ENCODE measurements at places on chromosomes 13 and 19.

DNA sequence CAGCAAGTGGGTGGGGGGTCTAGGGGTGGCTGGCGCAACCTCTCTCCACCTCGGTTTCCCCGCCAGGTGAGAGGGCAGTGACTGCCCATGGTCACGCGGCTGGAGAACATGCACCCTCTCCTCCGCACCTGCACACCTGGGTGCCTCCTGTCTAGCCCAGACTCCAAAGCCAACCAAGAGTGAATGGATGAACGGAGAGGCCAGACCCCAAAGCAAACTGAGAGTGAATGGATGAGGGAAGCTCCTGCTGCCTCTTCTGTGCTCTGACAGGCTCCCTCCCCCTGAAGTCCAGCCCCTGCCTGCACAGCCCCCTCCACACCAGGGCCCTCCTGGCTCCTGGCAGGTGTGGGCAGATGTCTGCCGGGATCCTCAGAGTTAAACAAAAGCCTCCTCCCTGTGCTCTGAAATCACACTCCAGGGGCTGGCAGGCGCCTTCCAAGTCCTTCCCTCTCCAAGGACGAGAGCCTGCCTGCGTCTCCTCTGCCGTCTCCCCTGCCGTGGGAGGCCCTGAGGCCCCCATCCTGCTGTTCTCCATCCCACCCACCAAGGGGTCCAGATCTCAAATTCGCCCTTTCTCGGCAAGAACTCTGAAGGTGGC is 2.2 kb downstream of the SBNO2 start:
- DNase-seq = no peak

- DNase-seq = no peak
Observed at GRCh38 chr13:30730526-30730925, 4.8 kb upstream of the ALOX5AP start.

- DNase-seq = no peak
Observed at GRCh38 chr19:756236-756635, 5.3 kb downstream of the MISP start.

DNA sequence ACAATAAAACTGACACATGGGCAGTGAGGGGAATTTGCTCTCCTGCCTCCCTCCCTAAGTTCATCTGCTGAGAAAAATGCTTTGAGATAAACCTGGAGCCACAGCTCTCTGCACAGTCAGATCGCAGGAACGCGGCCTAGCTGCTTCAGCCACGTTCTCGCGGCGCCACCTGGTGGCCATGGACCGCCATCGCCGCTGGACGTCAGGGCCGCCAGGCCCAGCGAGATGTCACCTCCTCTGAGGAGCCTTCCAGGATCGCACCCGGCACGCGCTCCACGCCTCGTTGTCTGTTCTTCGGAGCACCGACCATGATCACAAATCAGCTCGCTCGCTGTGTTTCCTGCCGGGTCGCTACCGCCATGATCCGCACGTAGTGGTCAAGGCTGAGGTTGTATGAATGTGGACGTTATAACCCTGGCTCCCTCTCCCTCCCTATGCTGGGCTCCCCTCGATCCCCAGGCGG is 20.6 kb upstream of the USP29 start:
- DNase-seq = peak; percentile 30

- DNase-seq = peak; percentile 84
Observed at GRCh38 chr19:12983542-12984142, 11.6 kb upstream of the NFIX start.

DNA sequence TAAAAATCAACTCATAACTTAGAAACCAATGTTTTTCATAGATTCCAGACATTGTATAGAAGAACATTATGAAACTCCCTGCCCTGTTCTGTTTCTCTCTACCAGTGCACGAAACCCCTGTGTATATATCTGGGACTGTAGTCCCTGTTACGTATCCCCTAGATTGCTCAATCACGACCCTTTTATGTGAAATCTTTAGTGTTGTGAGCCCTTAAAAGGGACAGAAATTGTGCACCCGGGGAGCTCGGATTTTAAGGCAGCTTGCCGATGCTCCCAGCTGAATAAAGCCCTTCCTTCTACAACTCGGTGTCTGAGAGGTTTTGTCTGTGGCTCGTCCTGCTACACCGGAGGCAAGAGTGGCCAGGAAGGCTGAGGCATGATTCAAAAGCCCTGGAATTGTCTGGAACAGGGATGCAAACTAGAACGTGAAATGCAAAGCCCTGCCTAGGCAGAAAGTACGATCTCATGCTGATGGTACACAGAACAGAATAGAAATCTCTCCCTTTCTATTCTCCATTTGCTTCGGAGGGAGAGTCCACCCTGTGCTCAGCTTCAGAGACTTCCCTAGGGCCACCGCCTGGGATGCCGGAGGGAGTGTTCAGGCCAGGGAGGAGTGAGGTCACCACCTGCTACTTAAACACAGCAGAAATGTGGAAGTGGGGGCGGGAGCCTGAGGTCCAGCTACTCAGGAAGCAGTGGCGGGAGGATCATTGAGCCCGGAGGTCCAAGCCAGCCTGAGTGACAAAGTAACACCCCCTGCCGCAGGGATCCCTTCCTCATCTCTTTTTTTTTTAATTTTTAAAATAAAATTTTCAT is 758 bp upstream of the ZNF888 start:
- DNase-seq = no peak

DNA sequence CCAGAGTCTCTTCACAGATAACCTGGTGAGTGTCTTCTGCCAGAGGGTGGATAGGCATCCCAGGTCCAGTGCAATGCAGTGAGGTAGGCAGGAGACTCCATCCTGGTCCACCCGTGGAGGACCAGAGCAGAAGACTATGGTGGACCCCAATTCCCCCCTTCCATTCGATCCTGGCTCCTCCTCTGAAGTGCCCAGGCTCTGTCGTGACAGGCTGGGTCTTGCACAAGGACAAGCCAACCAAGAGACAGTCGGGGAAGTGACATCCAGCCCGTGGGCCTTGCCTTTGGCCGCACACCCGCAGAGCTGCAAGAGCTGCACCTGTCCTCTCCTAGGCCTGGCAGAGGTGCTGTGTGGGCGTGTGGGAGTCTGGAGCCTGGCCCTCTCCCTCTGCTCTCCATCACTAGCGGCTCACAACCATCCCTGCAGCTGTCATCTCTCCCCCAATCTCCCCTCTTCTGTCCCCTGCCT is 3.1 kb downstream of the ZNF784 start:
- no peak for DNase-seq

DNA sequence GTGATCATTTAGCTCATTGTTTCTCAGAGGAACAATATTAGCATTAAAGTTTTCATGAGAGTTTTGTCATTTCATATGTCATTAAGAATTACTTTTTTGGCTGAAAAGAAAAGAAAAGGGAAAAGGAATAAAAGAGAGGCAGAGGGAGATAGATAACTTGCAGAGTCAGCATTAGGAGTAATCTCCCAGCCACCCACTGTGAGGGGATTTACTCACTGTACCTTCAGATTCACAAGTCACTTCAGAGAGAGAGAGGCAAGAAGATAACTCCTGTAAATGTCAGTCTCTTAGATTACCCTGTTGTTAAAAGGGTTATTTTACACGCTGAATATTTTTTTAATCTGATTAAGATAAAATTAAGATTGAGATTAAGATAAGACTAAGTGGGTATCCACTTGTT is 125.2 kb downstream of the POU4F1 start:
- DNase-seq = no peak

All from CD8-positive, alpha-beta memory T cell (primary cell).